Right lung (tissue), 10 donors: ENCODE measurements at places on chromosomes 1 and 21.
A peak's percentile ranks its signal among the peaks of the same experiment; 100 is the strongest.

DNA sequence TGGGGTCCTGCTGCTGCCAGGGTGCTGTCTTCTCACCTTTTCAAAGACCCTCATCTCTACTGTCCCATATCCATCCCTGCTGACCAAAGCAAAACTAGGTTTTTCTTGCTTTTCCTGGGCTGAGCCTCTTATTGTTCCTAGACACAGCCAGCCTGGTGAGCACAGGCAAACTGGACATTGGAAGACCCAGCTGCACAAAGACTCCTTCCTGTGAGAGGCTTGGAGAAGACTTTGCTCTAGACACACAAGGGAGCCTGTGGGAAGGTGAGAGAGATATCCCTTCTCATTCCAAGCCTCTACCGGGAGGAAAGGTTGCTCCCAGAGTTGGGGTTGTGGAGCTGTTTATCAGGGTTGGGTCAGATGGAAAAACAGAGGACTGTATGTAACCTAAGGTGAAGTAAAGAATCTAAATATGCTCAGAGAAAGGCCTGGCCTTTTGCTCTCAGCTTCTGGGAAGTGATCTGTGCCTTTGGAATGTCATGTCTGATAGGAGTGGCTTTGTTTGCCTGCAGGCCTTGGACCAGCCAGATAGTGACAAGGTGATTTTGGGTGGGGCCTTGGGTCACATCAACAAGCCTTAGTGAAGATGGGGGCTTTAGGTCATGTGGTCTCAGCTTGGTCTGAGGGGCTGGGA lies 87.6 kb upstream of the RUNX1 start:
- no peak for DNase-seq

DNA sequence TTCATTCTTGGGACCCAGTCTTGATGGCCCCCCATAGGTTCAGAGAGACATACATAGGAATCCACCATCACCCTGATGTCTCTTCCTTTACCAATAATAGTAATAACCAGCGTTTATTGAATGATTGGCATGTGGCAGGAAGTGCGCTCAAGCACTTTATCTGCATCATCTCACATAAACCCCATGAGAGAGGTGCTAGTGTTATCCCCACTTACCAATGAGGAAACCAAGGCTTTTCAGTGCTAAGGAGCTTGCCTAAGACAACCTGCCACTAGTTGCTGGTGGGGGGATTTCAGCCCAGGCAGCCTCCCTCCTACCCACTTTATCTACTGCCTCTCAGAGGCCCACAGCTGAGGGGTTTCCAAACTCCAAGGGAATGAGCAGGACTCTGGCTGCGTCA lies 7.7 kb downstream of the LGR6 start:
- no peak for DNase-seq

DNA sequence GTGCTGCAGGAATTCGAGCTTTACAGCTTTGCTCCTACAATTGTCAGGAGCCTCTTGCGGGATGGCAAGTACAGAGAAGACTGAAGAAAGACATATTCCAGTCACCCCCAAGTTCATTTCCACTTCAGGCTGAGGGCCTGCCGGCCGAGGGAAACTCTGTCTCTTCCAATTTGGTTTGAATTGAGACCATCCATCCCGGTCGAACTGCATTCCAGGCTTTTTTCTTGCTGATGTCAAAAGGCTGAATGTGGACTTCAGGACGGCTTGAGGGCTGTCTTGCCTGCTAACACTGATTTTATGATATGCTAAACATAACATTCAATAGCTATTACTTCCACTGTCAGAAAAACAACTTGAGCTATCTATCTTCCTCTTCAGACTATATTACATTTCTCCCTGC lies 79.8 kb upstream of the PLXNA2 start:
- peak; percentile 3 for DNase-seq

- DNase-seq, result no peak
These were observed 46.7 kb downstream of the CAMK2N1 start for GRCh38 chr1:20439282-20439681.

DNA sequence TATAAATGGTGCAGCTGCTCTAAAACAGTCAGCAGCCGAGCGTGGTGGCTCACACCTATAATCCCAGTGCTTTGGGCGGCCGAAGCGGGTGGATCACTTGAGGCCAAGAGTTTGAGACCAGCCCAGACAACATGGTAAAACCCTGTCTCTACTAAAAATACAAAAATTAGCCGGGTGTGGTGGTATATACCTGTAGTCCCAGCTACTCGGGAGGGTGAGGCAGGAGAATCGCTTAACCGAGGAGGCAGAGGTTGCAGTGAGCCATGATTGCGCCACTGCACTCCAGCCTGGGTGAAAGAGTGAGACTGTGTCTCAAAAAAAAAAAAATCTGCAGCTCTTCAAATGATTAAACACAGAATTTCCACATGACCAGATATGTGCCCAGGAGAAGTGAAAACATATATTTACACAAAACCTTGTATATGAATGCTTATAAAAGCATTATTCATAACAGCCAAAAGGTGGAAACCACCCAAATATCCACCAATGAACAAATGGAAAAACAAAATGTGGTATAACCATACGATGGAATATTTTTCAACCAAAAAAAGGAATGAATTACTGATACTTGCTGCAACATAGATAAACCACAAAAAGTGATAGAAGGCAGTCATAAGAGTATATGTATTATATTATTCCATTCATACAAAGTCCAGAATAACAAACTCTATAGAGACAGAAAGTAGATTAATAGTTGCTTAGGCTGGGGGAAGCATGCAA lies 14.1 kb downstream of the EPS15 start:
- DNase-seq, result no peak

GRCh38 chr1:13802782-13803545 lies 103.0 kb downstream of the PRDM2 start:
- DNase-seq, result no peak

DNA sequence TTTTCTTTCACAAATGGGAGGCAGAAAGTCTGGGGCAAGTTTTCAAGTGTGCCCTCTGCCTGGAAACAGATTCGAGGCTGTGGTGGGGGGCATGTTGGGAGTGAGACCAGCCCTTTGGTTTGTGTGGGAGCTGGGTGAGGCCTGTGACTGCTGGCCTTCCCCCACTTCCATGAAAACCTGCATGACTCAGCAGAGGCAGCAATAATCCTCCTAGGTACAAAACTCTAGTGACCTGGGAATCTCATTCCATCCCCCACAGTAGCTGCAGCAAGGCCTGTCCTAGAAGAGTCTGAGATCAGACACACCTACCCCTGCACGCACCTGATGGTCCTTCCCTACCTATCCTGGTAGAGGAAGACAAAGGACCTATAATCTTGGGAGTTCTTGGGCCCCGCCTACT lies 42.1 kb upstream of the KIAA0040 start:
- no peak for DNase-seq

DNA sequence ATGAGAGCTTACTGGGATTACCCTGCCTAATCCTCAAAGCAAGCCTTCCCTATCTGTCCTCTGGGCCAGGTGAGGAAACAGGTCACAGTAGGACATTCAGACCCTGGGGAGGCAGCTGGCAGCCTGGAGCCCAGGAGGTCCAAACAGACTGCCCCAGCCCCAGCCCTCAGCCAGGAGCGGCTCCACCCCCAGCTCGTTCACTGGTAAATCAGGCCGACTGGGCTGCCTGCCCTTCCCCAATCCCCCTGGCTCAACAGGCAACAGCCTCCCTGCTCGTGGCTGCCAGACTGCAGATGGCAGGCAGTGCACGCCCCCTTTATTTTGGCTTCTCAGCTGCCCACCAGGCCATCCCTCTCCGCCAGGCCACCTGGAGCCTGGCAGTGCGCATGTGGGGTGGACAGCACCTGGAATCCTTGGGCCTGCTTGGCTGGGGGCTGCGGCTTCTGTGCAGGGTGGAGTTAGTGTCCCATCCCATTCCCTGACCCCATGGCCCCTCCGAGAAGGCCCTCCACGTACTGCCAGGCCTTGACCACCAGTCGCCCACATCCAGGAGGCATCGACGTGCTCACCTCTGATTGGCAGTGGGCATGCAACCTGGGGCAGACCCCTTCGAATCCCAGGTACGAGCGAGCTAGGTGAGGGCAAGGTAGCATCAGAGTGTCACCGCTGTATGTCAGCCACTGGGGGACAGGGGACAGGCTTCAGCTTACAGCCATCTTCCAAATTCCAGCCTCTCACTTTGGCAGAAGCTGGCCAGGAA lies 11.2 kb upstream of the ZNF670 start:
- DNase-seq, result no peak

DNA sequence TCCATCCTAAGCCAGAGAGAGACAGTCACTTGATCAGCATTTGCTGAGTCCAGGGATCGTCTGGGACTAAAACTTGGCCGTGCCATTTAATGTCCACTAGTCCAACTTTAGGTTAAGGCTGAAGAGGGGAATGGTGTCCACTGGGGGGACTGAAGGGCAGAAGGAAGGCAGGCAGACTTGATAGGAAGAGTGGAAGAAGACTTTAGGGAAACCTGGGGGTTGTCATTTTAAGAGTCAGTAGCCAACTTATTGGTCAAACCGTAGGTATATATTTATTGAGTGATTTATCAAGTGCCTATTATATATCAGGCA lies 1.3 kb upstream of the LMOD1 start:
- DNase-seq, result no peak

DNA sequence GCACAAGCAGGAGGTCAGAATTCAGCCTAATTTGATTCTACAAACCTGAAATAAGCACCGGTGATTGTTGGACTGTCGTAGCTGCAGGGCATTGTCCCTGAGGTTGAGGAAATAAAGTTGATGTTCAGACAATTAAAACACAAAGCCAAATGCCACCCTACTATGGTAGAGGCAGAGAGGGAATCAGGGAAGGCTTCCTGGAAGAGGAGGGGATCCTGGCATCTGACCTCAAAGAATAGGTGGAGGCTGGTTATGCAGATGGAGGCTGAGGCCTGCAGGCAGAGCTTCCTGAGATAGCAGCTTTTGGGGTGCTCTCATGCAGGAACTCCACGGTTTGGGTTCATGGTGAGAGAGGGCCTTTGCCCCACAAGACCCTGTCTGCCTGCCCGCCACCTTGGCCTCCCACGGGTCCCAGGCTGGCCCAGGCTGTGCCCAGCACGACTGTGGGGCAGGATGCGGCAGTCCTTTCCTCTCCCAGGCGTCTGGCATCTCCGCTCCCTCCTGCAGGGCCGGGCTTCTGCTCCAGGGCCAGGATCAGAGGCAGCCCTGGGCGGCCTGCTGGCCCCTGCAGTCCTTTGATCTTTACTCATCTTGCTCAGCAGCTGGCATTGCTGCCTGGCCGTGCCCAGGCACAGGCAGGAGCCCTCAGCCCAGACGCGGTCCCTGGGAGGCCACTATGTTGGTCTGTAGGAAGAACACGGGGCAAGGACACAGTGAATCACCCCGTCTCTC lies 134.1 kb upstream of the VAMP3 start:
- no peak for DNase-seq

- no peak for DNase-seq
These were observed 171.9 kb upstream of the RAB4A start for GRCh38 chr1:229098903-229099578.

DNA sequence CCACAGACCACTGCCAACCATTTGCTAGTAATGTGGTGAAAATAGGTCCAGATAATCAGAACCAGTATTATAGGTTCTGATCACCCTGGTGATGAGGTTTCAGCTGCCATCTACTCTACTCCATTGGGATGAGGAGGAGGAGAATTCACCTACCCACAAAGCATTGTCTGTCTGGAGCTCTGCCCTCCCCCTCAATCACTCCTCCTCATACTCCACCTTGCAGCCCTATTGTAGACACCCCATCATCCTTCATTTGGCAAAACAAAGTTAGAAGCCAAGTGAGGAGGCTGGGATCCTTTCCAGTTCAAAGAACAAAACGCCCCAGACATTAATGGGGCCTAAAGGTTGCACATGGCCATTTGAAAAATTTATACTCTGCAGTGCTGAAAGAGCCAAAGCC lies 157.4 kb upstream of the L1TD1 start:
- no peak for DNase-seq

- no peak for DNase-seq
These were observed 281.9 kb upstream of the ADAMTS5 start for GRCh38 chr21:27248814-27249213.

GRCh38 chr1:10814312-10814711 lies 17.9 kb upstream of the CASZ1 start:
- DNase-seq, result no peak

GRCh38 chr1:96962751-96963211 lies 241.2 kb downstream of the PTBP2 start:
- no peak for DNase-seq

DNA sequence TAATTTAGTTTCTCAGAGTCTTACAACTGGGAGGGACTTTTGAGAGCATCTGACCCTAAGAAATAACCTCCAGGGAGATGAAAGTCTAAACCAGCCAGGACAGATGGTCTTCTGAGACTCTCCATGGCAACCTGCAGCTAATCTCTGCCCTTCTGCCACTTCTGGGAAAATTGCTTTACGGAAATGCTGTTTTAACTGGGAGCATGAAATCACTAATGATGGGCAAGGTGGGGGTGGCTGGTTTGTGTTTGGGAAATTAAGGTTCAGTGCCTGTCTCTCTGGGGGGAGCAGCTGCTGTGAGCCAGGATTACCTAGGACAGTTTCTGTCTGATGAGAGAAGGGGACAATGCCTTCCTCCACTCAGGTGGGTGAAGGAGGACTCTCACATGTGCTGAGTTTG lies 33.2 kb downstream of the ROR1 start:
- DNase-seq, result no peak

DNA sequence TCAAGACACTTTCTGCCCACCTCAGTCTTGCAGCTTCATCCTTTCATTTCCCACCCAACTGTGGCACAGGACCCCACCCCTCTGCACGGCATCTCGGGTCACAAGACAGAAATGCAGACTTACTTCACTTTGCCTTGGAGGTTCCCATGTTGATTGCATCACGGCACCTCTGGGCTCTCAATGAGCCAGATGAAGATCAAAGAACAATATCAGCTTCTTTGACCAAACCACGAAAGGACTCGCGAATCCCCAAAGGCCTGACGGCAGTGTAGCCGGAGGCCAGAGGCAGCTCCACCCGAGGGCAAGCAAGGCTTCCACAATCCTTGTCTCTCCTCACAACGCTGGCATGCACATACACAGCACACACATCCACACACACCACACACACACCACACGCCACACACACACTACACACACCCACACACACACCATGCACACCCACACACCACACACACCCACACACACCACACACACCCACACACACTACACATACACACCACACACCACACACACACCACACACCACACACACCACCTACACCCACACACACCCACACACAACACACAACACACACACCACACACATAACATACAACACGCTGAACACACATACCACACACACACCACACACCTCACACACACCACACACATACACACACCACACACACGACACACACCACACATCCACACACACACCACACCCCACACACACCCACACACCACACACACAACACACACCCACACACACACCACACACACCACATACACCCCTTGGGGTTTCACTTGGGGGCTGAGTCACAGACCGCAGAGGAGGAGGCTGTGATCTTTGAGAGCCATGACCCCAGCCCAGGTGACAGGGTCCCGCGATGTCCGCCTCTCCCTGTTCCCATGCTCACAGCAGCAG lies 35.8 kb downstream of the UBASH3A start:
- no peak for DNase-seq
